GM04503 (cell line): ENCODE measurements at places on chromosomes 6 and 20.

DNA sequence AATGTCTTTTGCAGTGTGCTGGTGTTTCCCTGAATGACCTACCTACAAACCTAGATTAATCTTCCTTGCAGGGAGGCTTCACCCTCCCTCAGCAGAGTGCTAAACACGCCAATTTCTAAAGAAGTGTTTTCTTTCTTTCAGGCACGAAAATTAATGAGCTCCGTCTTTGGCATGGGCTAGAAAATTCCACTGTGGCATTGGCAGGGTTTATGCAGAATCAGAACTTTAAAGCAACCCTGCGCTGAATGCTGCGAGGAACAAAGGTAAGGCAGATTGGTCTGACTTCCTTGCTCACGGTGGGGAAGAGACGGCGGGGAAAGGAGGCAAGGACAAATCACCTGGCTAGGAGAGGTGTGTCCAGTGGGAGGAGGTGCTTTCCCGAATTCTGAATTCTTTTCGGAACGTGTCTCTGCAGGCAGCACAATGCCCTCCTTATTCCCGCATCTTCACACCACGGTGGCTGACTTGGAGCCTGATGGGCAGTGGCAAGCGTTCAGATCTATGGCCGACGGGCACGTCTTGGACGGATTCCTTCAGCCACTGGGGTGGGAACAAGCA, 6.2 kb upstream of the BANF2 start:
- no peak for DNase-seq

- DNase-seq = no peak
Measured at GRCh38 chr20:18650224-18650623, 62.4 kb downstream of the DTD1 start.

DNA sequence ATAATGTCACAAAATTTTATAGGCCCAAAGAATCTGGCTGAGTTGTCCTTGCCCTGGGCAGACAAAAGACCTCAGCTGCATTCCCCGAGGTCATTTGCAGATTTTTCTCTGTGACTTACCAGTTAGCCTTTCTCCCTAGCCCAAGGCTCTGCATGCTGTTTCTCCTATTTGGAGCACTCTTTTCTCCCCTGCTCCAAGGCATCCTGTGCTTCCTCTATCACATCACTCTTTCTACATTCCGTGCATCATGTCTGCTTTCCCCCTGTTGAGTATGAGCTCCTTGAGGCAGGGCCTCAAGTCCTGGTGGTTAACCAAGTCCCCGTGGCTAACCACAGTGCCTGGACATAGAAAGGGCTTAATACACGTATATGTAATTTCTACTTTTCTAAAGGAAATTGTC, 593 bp upstream of the GSTA3 start:
- DNase-seq = no peak

GRCh38 chr20:38857703-38858102, 52.2 kb downstream of the PPP1R16B start:
- DNase-seq = no peak

DNA sequence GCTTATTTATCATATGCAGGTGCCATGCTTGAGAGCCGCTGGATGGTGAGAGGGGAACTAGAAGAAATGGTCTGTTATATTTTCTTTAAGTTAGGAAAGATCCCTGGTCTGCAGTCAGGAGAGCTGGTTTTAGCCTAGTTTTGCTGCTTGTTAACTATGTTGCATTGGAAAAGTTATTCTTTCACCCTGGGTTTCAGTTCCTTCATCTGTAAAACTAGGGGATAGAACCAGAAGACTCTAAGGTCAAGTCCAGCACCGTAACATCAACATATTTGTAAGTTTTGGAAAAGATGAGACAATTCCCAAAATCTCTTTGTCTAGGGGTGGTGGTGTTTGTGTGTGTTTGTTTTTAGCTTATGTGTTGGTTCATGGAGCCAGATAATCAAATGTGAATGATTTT, 304.0 kb downstream of the QKI start:
- DNase-seq = no peak

- no peak for DNase-seq
Measured at GRCh38 chr6:91490671-91491301, 903.9 kb upstream of the MAP3K7 start.
